Esophagus muscularis mucosa (tissue), 4 donors: ENCODE measurements at places on chromosomes 3 and 15. TPM values are rescaled to one million over a fixed set of nuclear protein-coding genes. Genes with fewer than 3 reads are reported as not detected.

GRCh38 chr3:168285506-168285905, 189.8 kb upstream of the GOLIM4 start:
- DNase-seq = no peak

The PTH1R gene
- total RNA-seq = 21.6 TPM

- no peak for DNase-seq
These were observed 13.6 kb downstream of the SECISBP2L start for GRCh38 chr15:49032601-49033145.

The HCN4 gene
- not detected for total RNA-seq

DNA sequence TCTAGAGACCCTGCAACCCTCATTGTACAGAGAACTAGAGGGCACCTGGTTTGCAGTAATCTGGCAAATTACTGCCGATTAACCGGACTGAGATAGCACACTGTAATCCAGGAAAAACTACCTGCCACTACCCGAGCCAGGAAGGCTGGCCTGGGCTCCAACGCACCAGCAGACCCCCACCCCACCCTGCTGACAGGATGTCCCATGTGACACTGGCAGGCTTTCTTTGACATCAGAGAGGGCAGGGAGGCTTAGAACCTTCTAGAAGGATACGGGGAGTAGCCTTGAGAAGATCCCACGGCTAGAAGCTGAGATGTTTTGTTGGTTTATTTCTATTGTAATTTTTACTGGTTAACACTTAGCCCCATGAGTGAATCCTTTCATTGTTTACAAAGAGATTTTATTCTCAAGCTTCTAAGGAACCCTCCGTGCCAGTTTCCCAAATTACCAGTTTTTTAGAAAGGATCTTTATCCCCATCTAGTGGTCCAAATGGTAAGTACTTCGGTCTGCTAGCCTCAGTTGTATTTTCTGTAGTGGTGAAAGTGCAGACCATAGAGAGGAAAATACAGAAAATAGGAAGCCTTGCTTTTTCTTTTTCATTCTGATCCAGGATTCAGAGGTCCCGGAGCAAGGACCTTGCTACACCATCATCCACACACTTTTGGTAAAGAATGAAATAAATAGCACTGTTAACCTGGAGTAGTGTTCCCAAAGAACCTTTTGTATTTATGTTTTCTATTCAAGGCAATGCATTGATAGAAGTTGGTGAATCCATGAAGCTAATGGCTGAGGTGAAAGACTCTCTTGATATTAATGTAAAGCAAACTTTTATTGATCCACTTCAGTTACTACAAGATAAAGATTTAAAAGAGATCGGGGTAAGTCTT, 81.9 kb upstream of the ADAMTSL3 start:
- DNase-seq = no peak

DNA sequence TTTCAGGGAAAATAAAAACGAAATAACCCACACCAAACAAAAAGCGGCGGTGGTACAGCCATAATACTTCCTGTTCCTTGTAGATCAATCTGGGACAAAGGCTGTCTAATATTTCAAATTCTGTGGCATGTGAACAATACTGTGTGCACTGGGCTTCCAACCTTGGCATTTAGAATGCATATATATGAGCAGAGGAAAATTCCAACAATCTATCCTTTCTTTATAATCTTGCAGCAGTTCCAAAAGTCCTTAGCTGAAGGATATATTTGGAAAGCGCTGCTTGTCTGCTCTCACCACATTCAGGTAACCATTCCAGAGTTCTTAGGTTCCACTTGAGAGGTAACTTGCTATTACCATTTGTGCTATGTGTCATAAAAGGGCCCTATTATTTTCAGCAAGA, 231.8 kb downstream of the RBMS3 start:
- no peak for DNase-seq

DNA sequence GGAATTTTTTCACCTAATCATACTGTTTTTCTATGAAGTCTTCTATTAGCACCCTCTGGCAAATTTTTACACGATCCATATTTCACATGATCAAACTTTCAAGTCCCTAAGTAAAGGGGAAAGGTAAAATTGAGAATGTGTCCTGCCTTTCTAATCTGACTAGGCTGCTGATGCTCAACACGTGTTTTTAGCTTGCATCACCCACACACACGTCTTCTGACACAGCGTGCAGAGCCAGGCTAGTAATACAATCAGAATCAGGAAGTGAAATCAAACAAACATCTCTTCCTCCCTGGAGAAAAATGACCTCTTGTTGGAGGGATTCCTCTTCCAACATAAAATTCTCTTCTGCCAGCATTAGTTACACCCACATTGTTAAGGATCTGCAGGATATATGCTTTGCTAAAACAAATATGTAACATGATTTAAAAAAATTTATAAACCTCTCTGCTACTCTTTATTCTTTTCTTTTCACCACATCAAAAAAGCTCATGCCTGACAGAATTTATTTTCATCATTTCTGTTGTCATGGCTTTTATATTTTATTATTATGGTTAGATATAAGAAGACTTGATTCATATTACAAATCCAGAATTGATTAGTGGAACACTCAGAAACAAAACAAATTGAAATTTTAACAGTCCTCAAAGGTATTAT, 122.4 kb downstream of the RAP2B start:
- DNase-seq = no peak

DNA sequence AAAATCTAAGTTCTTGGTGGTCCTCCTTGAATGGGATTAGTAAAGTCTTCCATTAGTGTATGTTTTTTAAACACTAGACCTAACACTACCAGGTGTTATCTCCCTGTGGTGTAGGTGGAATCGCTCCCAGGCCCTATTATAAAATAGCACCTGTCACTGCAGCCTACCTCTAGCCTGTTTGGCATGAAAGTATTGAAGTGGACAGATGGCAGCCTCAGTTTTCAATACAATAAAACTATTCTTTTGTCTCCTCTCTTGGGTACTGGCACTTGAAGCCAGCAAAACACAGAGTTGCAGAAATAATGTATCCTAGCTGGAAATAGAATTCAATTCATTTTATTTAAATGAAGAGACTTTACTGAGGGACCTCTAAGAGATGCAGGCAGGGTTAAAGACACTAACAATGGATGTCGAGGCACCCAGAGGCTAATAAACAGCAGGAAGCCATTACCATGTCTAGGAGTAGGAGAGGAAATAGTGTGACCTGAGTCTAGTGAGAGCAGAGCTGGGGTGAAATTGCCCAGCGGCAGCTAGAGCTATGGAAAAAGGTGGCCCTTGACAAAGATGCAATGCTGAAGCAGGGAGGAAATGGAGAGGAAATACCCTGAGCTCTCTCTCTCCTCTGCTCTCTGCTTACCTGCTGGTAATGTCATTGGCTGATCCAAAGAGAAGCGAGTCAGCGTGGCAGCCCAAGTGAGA, 49.1 kb upstream of the TMEM158 start:
- no peak for DNase-seq

DNA sequence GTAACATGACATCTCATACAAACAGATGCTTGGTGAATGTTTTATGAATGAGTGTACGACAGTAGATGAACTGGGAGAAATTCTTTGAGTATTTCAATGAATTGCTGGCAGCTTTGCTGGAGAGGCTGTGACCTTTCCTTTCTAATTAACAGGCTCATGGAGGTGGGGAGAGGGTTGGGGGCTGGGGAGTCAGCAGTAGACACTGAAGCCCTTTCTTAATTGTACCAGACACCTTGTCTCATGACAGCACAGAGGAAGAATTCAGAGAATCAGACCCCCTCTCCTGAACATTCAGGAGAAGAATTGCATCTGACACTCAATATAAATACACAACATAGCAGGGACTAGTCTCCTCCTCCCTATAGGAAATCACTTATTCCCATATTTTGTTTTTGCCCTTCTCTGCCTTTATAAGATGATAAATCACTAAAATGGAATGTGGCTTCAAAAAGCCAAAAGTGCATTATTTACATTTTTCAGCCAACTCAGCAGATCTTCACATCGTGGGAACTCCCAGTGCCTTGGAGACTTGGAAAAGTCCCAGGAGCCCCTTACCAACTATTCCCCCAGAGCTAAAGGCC, 66.2 kb upstream of the TPM1 start:
- DNase-seq = no peak

DNA sequence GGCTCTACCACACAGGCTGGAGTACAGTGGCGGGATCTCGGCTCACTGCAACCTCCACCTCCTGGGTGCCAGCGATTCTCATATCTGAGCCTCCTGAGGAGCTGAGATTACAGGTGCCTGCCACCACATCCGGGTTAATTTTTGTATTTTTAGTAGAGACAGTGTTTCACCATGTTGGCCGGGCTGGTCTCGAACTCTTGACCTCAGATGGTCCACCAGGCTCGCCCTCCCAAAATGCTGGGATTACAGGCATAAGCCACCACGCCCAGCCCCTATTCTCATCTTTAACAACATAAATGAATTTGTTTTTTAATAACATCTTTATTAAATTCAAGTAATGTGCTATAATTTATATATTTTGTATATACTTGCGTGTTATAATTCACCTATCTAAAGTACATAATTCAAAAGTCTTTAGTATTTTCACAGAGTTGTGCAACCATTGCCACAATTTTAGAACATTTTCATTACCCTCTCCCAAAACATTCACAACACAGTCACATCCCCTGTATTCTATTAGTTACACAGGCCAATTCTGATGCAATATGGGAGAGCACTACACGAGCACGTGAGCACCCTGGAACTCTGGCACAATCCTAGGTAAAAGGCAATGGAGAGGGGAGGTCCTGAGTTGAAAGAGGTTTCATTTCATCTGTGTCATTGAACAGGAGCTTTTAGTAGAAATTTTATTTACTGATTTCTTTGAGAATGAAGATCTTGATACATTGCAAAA, 21.2 kb upstream of the MTMR14 start:
- no peak for DNase-seq

- DNase-seq = peak; percentile 77
These were observed 1.3 kb downstream of the NME9 start for GRCh38 chr3:138328341-138328740.

GRCh38 chr15:87722941-87723691, 533.4 kb downstream of the NTRK3 start:
- DNase-seq = no peak

DNA sequence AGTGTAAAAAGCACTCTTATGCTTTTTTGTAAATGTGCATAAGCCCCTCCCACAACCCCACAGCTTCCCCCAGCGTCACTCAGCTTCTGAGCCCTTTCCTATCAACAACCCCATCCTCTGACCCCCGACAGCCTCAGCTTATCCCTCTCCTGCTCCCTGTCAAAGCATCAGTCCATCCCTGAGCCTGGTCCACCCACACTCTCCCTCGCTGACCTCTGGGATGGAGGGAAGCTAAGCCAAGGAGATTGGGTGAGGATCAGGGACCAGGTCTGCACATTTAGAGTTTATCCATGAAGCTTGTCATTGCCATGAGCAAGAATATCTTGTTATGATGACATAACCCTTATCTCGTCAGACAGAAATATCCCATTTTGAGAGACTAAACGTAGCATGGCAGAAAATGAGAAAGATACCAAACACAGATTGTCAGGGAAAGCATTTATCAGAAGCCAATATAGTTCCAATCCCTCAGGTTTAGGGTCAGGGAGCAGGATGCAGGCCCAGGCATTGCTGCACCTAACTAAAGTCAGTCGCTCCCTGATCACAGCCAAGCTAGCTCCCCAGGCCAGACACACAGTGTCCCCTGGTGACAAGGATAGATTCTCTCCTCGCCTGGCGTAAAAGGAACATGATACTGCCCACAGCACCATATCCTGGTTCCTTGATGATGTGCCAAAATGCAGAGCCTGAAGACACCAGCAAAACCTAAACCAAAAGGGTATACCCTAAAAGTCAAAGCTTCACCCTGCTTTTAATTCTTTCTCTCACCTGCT, 66.9 kb downstream of the DCLK3 start:
- DNase-seq = peak; percentile 89

DNA sequence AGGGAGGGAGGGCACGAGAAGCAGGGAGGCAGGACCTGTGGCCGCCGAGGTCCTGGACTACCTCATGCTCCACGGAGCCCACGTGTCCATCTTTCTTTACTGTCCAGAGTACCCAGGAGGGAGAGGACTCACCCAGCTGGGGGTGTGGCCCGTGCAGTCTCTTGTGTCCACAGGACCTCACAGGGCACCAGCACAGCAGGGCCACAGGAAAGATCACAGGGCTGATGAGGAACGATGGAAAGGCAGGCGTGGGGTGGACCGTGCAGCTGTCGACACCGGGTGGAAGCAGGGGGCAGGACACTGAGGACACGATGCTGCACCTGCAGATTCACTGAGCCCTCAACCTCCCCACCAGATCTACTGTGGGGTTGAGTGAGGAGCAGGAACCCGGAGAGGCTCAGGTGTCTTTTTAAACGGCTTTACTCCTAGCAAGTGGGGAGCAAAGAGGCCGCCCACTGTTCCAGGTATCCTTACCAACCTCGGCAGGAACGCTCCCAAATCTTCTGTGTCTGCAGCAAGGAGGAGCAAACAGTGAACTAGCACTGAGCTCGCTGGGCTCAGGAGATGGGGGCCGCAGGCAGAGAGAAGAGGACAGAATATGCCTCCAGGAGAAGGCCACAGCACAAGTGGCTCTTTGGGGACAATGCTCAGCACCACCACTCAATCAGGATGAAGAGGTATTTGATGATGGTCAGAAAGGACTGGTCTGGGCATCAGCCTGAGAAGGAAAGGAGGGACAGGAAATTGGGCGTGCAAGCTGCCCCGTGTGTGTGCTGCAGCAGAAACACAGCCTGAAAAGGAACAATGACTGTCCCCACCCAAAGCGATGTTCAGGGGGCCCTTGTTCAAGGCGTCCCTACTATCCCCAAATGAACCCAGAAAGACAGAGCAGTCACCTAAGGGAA, 198.8 kb downstream of the XXYLT1 start:
- DNase-seq = no peak

The ABI3BP gene
- total RNA-seq = 67.3 TPM

DNA sequence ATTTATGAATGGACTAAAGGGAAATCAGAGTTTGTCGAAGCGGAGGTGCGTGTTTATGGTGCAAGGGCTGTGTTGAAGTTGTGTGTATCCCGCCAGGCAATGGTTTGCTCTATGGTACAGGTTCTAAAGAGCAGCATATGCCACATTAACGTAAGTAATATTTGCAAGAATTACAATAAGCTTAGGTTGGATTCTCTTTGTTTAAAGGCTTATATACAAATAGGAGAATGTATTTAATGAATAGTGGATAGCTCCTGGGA, 800 bp downstream of the EPHA3 start:
- no peak for DNase-seq

The TNNC1 gene
- total RNA-seq = not detected

The MUC4 gene
- total RNA-seq = 0.63 TPM

- DNase-seq = no peak
These were observed 99.1 kb downstream of the NSMCE3 start for GRCh38 chr15:29170521-29170920.

The MOBP gene
- total RNA-seq = not detected

DNA sequence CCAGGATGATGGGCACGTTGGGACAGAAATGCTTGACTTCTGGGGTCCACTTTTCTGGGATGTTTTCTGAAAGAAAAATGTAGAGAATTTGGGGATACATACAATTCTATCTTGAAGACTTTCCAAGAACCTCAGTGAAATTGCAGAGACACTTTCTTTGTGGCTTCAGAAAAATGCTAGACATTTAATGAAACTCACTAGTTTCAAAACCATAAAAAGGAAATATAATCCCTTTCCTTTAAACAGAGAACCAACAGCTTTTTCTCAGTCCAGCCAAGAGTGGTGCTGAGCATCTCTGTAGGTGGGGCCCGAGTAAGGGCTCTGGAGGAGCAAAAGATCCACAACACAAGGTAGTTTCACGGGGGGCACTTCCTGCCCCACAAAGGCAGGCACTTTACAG, 4.4 kb upstream of the GPX1 start:
- no peak for DNase-seq
